AG04450 (cell line): ENCODE measurements at places on chromosomes 2 and 18.
A peak's percentile ranks its signal among the peaks of the same experiment; 100 is the strongest.

DNA sequence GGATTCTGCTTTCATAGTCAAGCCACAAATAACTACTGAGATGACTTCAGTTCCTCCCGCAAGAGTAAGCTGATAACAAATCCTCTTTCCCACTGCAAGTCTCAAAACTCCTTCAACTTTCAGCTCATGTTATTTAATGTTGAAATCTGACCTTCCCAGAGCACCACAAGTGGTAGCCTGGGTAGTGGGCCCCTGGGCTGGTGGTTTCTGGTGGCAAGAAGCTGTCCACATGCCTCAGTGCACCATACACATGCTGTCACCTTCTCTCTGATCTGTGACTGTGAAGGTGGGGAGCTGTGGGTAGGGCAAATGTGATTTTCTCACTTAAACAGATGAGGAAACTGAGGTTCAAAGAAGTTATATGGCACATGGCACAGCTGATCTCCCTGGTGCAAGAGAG is 246.1 kb upstream of the EPAS1 start:
- DNase-seq: no peak

DNA sequence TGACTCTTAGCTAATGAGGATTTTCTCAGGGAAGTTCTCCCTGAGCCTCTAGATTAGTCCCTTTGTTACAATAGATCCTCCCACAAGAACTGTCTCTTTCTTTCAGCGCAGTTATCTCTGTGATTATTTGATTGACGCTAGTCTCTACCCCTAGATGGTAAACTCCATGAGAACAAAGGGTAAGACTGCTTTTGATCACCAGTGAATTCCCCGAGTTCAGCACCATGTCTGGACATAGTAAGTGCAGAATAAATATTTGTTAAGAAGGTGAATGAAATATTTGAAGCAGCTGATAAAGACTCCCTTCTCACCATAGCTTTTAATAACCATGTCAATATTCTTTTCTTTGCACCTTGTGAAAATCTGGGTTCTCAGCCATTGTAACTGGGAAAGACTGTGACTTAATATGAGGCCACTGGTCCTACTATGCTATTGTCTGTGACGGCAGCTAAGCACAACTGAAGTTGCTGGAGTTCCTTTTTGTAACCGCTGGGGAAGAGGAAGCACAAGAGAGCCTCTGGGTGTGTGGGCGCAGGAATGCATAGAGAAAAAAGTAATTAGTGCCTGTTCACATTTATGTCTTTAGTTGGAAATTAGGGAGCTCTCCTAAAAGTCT is 214.7 kb downstream of the TGIF1 start:
- DNase-seq: no peak

DNA sequence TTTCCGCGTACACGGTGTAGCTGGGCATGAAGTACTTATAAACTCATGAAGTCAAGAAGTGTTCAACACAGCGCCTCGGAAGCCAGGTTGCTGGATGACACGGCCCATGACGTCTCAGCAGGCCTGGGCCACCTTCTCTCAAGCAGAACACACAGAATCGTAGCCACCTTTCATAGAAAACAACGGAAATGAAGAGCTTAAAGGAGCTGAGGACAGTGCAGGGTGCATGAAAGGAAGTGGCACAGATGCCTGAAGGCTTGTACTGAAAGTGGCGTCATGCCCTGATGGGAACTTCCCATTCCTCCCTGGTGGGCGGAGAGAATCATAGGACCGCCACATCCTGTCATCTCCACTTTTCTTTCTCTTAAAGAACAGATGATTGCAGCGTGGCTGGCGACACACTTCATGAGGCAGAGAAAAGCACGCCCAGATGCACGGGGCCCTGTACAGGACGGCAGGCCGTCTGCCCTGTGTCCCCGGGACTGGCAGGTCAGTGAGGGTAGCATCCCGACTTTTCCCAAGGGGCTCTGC is 31.1 kb downstream of the HDAC4 start:
- no peak for DNase-seq

DNA sequence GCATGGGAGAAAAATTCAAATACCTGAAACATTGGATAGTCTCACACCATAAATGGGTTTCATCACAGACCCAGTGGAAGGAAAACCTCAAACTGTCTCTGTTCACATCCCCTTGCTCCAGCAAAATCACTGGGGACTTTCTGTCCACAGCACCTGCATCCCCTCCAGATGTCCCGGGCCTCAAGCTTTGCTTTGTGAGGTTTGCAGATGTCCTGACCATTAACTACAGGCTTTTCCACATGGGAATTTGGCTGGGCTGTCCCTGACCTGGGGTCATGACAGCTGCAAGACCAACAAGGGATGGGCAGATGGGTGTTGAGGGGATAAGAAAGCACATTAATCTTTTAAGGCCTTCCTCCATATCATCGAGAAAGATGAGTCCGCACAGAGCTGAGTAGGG is 427.9 kb downstream of the TXNL1 start:
- DNase-seq: no peak

DNA sequence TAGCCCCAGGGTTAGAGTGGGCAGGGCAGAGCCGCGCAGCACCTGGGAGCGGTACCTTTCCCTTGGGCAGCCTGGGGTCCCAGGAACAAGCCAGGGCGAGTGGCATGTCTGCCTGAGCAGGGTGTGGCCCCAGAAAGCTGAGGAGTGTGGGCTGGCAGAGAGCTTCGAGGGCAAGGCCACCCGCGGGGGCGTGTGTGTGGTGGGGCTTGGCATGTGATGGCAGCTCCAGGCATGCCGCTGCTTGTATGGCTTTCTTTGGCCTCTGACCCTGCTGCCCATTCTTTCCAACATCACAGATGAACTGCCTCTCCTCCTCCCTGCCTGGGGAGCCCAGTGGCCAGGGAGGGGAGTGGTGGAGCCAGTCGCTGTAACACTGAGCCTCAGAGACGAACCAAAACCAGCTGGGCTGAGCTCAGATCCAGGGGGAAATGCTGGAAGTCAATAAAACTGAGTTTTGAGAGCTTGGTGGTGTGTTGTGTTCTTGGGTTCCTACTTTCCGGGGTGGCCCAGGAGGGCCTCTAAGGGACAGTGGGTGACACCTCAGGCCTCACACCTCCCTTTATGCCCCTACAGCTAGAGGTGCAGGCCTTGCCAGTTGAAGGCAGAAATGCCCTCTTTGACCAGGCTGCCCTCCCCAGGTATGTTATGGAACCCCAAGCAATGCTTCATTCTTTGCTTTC is 7.4 kb downstream of the DNAJB2 start:
- no peak for DNase-seq

GRCh38 chr2:234133004-234133403 is 82.5 kb downstream of the SPP2 start:
- no peak for DNase-seq

DNA sequence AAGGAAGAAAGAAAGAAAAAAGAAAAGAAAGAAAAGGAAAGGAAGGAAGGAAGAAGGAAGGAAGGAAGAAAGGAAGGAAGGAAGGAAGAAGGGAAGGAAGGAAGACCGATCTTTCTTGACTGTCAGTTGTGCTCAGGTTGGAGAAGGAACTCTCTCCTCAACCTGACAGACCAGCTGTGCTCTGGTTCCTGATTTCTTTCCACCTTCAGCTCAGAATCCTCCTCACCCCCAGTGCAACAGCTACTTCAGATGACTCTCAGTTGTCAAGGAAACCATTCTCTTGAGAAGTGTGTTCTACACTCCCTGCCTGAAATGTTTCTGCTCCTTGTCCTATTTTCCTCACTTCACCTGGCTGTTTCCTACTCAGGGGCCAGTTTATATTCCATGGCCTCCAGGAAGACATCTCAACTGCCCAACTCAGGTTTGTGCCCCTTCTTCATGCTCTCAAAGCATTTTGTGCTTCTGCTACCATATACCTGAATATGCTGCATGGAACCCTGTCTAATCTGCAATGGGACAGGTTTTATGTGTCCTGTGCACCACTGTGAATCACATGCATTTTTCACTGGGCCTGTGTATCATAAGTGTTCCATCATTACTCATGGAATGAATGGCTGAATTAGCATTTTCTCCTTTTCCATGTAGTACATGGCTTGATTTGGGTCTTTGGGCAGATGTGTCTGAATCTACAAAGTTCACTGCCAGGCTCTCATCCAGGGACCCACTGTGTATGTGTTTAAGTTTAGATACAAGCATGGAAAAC is 32.8 kb upstream of the DOCK10 start:
- DNase-seq: no peak

GRCh38 chr2:196159221-196159892 is 12.0 kb downstream of the STK17B start:
- DNase-seq: no peak

GRCh38 chr2:137367361-137367760 is 596.9 kb upstream of the HNMT start:
- no peak for DNase-seq

GRCh38 chr2:71930049-71930681 is 217.5 kb downstream of the CYP26B1 start:
- DNase-seq: peak; percentile 7

GRCh38 chr2:186256540-186256939 is 229.5 kb upstream of the ZC3H15 start:
- DNase-seq: no peak

GRCh38 chr18:35026407-35027061 is 14.7 kb upstream of the MAPRE2 start:
- DNase-seq: no peak

GRCh38 chr2:152407204-152407721 is 72.3 kb downstream of the FMNL2 start:
- DNase-seq: no peak

- no peak for DNase-seq
Observed at GRCh38 chr2:73968357-73968937, 16.3 kb upstream of the TET3 start.

DNA sequence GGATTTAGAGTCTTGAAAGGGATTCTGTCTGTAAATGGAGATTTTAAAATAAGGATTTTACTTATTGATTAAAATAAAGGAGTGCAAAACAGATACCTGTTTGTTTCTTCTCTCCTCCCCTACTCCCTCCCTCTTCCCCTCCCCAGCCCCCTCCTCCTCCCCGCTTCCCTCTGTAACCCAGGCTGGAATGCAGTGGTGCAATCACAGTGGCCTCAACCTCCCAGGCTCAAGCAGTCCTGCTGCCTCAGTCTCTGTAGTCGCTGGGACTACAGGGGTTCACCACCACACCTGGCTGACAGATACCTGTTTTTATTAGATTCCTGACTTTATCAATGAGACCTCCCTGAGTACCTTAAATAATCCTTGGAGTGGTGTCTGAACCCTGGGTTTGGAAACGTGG is 57.1 kb downstream of the OXER1 start:
- no peak for DNase-seq

DNA sequence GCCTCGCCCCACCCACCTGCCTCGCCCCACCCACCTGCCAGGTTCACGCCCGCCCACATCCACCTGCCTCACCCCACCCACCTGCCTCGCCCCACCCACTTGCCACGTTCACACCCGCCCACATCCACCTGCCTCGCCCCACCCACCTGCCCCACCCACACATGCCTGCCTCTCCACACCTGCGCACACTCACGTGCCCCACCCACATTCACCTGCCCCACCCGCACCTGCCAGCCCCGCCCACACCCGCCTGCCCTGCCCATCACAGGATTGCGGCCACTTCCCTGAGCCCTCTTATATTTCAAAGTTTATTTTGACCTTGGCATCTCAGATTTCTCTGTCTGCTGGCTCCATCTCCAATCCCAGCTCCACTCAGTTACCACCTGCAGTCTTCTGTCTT is 217.5 kb upstream of the SOX11 start:
- DNase-seq: no peak

DNA sequence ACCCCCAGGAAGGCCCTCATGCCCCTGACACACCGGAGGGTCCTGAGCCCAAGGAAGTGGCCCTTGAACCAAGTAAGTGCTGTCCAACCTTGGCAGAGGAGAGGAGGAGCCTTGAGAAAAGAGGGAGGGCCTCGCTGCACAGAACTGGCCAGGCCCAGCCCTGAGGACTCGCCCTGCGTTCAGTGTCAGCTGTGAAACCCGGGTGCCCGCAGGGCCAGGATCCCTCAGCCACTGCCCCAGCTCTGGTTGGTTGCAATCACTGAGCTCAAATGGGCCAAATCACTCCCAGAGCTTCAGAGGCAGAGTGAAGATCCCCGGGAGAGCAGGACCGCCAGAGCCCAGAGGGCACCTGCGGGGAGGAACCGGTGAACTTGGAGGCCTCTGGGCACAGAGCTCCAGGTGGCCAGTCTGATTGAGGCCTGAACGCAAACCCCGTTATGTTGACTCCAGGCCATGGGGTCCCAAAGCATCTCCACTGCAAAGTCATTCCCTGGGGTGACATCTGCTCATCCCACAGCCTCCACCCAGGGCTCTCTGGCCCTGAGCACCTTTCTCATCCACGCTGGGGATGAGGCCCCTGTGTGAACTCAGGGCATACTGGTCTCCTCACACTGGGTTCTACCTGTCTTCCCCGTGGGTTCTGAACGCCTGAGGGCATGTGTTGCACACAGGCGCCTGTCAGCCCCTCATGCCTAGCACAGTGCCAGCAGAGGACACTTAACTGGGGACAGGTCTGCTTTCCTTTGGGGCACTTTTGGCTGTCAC is 11.9 kb downstream of the GBX2 start:
- DNase-seq: no peak

DNA sequence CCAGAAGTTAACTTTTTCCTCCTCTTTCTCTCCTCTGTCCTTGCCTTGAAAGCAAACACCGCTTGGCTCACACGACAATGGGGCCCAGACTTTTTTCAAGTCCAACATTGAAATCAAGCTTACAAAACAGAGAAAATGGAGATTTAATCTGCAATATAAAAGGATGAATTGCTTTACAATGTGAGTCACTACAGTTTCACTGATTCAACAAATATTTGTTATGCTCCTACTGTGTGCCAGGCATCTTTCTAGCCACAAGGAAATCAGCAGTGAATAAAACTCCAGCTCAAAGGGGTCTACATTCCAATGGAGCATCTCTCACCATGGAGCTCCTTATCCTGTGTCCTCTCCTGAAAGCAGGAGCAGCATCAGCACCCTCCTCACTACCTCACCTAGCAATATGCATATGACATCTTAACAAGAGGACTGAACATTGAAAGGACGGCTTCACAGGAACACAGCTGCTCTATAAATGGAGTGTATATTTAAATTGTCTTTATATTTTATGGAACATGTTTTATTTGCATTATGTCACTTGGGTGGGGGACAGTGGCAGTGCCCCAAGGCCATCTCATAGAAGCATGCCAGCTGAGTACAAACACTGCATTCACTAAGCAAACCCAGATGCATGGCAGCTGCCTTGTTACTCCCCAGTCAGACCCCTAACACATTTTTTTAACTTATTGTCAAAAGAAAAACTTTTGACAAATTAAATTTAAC is 39.5 kb downstream of the PKDCC start:
- no peak for DNase-seq

DNA sequence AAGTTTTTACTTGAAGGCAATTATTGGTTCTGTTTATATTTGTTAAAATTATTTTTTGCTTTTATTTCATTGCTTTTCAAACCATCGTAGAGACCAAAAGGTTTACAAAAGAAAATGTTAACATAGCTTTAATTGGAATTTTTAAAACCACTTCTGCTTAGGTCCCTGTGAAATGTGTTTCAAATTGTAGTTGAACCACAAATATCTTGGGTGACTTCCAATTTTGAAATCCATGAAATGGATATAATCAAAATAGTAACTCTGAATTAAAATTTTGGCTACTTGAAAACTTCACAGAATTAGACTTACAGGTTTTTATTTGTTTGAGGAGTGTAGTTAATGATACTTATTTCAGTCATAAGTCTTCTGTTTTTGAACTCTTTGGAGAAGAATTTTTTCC is 3.1 kb upstream of the SPAG16 start:
- DNase-seq: no peak
